Colonic mucosa (tissue), 4 donors: ENCODE measurements at places on chromosomes 13 and 19.
A peak's percentile ranks its signal among the peaks of the same experiment; 100 is the strongest.

- DNase-seq: no peak
Observed at GRCh38 chr13:60590800-60591747, 194.1 kb downstream of the TDRD3 start.

GRCh38 chr13:110185696-110186095 lies 121.3 kb downstream of the COL4A1 start:
- no peak for DNase-seq

GRCh38 chr13:22127277-22128164 lies 456.6 kb downstream of the FGF9 start:
- DNase-seq: no peak

- no peak for DNase-seq
Observed at GRCh38 chr19:18612772-18613588, at the start of gene TMEM59L. TMEM59L (plus strand) TSS chr19:18612870; CDS start chr19:18612959, 89 bp downstream.

DNA sequence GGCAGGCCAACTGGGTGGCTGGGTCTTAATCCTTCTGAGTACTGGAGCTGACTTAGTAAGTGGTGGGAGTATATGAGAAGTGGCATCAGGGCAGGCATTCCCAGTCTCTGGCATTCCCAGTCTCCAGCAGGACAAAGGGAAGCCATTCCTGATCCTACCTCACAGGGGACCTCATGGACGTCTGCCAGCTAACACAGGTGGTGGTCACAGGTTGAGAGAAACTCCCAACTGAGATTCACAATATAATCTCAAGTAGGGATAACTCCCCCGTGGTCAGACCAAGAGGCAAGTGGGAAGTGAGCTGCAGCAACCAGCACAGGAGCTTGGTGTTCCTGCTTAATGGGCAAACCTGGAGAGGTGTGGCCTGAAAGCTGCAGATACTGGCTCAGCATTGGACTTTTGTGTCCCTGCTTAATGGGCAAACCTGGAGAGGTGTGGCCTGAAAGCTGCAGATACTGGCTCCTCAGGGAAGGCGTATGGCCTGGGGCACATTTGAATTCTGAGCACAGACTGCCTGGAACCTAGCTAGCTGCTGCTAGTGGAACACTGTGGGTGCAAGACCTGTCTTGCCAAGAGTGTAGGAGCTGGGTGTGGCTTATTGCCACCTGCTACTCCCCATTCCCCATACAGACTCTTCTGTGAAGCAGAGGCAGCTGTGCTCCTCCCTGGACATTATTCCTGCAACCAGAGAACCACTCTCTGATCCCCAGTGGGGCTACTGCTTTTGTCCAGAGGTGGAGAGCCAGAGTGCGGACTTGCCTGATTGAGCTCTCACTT lies 25.9 kb upstream of the OR10H2 start:
- DNase-seq: peak; percentile 67

- no peak for DNase-seq
Observed at GRCh38 chr13:47306991-47307390, 410.1 kb upstream of the HTR2A start.

GRCh38 chr13:99087954-99088491 lies 110.2 kb upstream of the DOCK9 start:
- DNase-seq: peak; percentile 47

GRCh38 chr19:39356647-39357046 lies 14.4 kb downstream of the SAMD4B start:
- no peak for DNase-seq

DNA sequence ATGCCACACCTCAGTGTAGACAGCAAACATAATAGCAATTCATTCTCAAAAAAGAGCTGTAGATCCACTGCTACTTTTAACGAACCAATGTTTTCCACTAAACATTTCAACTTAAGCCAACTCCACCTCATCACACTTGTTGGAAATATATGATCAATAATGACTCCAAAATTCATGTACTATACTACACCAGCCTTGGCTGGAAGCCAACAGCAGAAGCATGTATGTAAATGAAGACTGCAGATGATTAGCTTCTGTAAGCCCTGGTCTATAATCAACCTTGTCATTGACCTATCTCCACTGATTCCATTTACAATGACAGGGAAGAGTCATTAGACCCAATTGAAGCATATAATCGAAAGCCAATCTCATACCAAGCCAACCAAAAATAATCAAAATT lies 71.7 kb downstream of the STK24 start:
- no peak for DNase-seq

DNA sequence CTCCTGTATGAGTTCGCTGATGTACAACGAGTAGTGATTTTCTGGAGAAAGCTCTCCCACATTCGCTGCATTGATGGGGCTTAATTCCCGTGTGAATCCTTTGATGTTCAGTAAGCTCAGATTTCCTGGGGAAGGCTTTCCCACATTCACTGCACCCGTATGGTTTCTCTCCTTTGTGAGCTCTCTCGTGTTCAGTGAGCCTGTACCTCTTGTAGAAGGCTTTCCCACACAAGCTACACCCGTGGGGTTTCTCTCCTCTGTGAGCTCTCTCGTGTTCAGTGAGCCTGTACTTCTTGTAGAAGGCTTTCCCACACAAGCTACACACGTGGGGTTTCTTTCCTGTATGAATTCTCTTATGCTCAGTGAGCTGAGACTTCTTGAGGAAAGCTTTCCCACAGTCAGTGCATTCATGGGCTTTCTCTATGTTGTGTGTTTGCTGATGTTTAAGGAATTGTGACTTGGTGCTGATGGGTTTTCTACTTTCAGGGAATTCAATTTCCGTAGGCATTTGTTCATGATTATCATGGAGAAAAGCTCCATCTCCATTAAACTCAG lies 3.5 kb upstream of the ZNF577 start:
- DNase-seq: no peak

DNA sequence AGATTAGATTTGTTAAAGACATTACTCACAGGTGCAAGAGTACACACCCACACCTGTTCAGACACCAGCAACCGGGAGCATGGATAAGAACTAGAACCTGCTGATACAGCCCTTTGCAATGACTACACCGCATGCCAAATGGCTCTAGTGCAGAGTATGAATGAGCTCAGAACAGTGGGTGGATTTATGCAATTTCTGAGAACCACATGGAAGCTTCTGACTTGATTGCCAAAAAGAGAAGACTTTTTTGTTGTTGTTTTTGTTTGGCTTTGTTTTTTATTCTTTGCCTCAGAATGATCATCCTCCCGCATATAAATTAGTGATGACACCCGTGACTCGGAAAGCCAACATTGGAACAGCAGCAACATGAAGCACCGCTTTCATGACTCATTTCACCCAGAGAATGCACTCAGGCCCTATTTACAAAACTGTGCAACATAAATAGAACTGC lies 77.4 kb upstream of the LRCH1 start:
- DNase-seq: no peak

- no peak for DNase-seq
Observed at GRCh38 chr19:5026706-5027273, 57.9 kb downstream of the KDM4B start.

DNA sequence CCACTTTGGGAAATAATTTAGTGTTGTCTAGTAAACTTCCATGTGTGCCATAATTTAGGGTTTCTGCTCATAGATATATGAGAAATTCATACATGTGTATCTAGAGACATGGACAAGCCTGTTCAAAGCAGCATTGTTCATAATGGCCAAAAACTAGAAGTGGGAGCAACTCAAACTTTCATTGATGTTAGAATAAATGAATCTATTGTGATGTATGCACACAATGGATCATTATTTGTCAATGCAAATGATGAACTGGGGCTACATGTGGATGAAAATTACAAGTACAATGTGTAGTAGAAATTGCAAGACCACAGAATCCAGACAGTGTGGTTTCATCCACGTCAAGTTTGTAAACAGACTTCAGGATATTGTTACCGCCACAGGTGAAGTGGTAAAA lies 284.7 kb downstream of the SLC7A1 start:
- no peak for DNase-seq

- no peak for DNase-seq
Observed at GRCh38 chr13:50586414-50587083, 256.9 kb downstream of the DLEU7 start.

GRCh38 chr19:34145741-34146202 lies 26.5 kb upstream of the LSM14A start:
- peak; percentile 45 for DNase-seq

DNA sequence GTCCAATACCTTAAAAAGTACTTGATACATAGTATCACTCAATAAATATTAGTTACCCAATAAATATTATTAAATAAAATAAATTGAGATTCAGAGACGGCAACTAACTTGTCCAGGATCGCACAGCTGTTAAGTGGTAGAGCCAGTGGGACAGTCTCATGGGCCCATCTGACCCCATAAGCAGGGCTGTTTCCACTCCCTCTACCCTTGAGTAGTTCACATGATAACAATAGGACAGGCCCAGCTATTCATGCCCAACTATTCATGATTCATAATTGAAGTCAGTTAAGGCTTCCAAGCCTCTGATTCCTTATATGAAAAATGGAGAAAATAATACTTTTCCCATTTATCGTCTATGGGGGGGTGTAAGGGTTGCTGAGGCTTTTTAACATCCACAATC lies 78.2 kb downstream of the C13orf42 start:
- peak; percentile 4 for DNase-seq

- DNase-seq: no peak
Observed at GRCh38 chr19:33246709-33247440, 21.2 kb upstream of the SLC7A10 start.

DNA sequence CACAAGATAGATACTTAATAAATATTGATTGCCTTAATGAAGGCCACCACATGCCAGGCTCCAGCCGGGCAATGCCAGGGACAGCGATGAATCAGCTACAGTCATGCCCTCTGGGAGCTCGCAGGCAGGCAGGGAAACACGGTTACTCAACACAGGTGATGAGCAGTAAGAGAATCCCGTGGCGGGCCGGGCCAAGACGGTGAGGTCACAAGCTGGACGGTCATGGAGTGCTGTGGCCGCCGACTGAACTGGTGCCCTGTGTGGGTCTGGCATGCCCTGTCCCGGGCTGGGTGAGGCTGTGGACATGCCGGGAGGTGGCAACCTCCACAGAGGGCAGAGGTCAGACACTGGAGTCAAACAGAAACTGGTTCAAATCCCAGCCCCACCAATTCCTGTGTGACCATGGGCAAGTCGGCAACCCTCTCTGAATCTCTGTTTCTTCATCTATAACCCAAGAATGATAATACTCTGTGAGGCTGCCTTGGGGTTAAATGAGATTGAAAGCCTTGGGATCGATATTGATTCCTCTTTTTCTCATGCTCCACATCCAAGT lies 13.2 kb upstream of the PAK4 start:
- no peak for DNase-seq

DNA sequence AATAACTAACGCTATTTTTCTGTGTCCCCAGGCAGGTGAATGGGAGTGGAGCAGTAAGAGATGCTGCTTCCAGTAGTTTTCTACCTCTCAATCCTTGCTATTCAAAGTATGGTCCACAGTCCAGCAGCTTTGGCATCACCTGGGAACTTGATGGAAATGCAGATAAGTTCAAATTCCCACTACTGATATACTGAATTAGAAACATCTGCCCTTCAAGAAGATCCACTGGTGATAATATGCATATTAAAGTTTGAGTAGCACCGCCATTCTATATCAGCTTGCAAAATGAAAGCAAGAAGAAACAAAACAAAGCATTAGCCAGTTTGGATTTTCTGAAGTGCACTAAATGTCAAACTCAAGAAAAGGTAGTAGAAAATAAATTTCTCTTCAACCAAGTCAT lies 906.2 kb upstream of the PCDH20 start:
- DNase-seq: no peak

DNA sequence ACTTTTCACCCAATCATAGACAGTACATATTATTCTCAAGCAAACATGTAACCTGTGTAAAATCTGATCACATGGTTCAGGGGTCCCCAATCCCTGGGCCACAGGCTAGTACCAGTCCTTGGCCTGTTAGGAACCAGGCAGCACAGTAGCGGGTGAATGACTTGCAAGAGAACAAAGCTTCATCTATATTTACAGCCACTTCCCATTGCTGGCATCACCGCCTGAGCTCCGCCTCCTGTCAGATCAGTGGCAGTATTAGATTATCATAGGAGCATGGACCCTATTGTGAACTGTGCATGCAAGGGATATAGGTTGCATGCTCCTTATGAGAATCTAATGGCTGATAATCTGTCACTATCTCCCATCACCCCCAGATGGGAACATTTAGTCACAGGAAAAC lies 133.1 kb downstream of the MAB21L1 start:
- DNase-seq: no peak

- no peak for DNase-seq
Observed at GRCh38 chr13:65656740-65657329, 1573.3 kb downstream of the PCDH9 start.

DNA sequence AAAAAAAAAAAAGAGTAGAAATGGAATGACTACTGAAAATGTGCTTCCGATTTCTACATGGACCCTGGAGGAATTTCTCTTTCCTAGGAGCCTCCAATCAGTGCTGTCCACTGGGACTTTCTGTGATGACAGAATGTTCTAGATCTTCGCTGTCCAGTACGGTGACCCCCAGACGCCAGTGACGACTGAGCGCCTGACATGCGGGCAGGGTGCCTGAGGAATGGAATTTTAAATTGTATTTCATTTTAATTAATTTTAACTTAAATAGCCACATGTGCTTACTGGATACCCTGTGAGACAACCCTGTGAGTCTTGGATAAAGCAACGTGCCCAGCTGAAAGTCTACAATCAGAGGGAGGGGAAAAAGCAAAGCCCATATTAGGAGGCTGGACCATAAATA lies 4.1 kb upstream of the TLE6 start:
- no peak for DNase-seq
